Posterior vena cava (tissue), 2 donors: ENCODE measurements at places on chromosomes 5 and 9. TPM values are rescaled to one million over a fixed set of nuclear protein-coding genes. Genes with fewer than 3 reads are reported as not detected.

DNA sequence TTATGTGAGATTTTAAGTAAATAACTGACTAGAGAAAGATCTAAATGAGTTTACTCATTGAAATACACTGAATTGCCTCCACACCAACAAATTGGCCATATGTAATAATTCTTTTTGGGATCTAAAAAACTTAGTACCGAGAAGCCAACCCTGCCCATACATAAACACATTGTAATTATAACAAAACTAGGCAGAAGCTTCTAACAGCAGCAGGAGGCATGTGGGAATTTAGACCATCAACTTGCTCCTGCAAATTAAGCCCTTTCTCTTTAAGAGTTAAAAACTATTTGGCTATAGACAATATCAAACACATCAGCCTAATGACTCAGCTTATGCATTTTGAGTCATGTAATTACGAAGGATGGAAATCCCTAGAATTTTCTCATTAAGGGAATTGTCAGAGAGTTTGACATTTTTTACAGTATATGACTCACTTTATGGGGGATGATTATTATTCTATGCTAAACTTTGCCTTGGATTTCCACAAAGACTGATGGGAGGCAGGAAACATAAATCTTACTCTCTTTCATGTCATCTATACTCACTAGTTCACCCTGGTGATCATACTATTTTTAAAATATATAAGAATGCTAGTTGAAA lies 1.0 kb downstream of the IL7R start:
- no peak for DNase-seq

- DNase-seq = no peak
Measured at GRCh38 chr5:7391215-7391614, 4.7 kb upstream of the ADCY2 start.

DNA sequence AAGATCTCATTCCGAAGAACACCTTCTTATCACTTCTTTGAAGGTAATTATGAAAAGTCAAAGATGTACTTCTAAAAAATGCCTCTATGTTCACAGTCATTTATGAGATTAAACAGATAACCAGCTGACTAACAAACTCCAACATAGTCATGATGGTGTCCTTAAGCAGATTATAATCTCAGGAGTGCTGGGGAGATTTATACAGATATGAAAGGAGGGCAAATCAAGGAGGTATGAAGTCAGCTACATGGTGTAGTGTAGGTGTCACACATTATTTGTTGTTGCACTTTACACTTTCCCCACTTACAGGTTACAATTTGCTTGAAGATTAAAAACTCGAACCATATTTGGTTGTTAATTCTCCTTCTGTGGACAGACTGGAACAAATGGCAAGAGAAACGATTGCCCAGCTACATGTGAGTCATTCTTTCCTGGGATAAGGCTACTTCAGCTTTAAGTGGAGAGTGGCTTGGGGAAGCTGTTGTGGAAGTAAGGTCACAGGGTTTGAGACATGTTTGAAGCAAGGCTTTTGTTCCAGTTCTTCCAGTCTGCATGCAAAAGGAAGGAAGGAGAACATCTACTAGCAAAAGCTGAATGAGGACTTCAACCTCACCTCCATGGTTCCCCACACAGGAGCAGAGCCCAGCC lies 320.1 kb downstream of the ADGRV1 start:
- DNase-seq = no peak

DNA sequence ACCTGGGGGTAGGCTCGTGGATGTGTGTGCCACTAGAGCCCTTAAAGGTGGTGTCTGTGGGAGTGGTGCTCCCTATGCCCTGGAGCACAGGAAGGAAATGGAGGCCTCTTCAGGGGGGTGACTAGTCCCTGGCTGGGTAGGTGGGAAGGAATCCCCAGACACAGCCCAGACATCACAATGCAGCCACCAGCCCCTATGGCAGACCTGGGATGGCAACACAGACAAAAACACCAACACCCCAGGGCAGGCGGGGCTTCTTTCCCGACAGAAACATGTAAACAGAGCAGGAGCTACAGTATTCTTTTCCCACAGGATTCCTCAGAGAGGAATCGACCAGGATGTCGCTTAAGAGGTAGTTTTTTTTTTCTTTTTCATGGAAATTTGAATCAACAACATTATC lies 10.4 kb upstream of the NR5A1 start:
- DNase-seq = peak; percentile 43

The GFI1B gene
- not detected for total RNA-seq

The RNF224 gene
- total RNA-seq = not detected

GRCh38 chr5:76292620-76293322 lies 110.3 kb upstream of the IQGAP2 start:
- DNase-seq = no peak

DNA sequence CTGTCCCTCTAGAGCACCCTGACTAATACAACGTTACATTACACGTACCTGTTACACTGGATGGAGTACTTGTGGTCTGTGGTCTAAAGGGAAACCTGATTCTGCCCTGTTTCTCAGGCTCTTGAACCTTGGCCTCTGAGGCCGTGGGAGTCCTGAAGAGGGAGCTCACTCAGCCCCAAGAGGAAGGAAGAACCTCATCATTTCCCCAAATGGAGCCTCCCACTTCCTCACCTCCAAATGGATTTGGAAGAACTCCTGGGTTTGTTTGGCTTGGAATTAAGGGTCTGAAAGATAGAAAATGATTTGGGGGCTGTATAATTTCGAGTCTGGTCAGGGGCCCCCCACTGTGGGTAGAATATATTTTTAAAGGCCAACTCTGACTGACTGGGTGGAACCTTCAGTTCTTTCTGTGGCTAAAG lies 200.2 kb downstream of the SEMA6A start:
- DNase-seq = no peak

The CHSY3 gene
- 4.9 TPM for total RNA-seq

GRCh38 chr9:98634685-98635336 lies 73.9 kb downstream of the GABBR2 start:
- no peak for DNase-seq

DNA sequence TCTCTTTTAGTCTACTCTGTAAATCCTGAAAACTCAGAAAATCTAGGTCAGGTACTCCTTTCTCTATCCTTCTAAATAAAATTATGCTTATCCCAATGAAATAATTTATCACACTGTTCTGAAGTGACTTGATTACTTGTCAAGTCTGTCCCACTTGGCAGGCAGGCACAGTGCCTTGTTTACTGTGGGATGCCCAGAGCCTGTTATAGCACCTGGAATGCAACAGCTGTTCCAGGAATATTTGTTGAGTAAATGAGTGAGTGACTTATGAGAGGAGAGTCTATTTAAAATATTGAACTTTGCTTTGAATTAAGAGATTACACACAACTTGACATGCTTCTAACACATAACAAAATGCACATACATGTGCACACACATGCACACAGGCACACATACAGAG lies 130.0 kb downstream of the MPDZ start:
- no peak for DNase-seq

DNA sequence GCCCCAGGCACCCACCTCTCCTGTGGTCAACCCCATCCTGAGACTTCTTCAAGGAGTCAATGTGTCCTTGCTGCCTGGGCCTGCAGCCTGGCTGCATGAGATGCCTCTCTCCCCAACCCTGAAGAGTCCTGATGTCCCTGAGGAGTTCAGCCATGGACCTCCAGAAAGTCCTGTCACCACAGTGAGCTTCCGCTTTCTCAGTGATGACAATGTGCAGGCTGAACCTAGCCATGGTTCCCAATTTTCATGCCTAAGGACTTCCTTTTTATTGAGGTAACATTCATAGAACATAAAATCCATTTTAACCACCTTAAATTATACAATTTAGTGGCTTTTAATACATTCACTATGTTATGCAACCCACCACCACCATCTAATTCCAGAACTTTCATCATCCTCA lies 29.1 kb downstream of the DAP start:
- no peak for DNase-seq

The NR2F1 gene
- 31.5 TPM for total RNA-seq

The PCBD2 gene
- 8.8 TPM for total RNA-seq

DNA sequence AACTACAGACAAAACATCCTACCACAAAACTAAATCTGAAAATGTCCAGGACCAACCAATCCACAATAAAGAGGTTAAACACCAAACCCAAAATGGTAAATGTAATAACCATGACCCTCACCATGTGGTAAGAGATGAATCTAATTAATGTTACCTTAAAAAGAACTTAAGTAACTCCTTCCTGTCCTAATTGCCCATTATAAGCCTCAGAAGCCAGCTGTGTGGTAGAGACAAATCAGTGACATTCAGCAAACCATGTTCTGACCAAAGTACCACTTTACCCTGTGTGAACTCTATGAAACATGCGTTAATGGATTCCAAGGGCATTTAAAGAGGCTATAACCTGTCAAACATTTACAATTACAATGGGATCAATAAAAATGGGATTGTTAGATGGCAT lies 25.0 kb downstream of the LPAR1 start:
- DNase-seq = no peak

DNA sequence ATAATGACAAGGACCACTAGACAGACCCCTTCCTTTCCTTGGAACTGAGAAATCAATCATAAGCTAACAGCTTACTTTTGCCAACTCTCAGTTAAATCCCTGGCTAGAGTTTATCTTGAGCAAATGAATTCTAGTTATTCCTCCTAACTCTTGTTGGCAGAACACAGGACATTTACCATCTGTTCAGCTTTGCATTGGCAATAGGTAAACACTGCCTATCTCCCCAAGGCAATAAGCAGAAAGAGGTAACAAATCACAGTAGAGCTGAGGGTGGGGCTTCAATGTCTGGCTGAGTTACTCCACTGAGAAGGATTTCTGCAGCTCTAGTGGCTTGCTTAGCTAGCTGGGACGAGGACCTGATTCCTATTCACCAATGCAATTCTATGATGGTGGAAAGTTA lies 503.3 kb upstream of the GRIA1 start:
- no peak for DNase-seq

DNA sequence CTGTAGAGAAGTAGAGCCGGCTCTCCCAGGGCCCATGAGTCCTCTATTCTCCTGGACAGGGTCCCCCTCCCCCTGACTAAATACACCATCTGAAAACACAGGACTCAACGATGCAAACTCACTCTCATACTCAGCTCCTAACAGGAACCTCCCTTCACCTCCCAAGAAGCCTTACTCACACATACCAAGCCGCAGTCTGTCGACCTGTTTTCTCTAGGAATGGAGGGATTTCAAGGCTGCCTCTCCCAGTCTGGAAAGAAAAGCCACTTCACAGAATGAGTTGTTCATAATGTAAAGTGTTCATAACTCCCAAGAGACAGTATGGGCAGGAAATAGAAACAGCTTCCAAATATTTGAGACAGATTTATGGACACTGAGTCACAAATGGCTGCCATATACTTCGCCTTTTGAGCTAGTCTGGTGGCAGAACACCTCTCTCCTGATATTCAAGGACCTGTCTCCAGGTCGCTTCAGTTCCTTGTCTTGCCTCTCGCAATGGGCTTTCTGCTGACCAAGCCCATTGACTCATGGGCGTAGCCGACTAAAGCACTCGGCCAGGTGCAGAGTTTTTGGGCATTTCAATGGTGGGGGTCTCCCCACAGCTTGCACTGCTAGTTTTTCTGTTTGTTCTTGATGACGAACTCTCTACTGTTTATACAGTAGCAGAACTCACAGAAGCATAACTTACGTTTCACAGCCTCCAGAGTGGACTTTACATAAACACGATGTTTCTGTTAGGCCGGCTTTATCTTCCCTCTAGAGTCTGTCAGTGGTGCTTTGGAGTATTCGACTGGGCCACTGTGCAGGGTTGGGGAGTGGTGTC lies 25.0 kb upstream of the IL17B start:
- DNase-seq = peak; percentile 3

The TBCA gene
- total RNA-seq = 133 TPM

DNA sequence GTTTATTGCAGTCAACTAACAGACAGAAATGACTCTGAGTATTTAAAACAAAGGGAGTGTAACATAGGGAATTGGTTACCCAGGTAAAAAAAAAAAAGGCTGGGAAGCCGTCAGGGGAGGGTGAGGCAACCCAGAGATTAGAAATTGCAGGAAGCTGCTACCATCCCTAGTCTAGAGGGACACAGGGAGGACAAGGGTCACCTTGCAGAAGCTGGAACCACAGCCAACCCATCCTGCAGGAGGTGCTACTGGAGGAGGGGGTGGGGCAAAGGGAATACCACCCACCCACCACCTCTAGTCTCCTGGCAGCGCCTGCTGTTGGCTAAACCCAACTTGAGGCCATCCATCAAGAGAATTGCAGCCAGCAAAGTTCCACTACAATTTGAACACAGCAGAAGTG lies 6.5 kb downstream of the CAST start:
- DNase-seq = no peak

The S1PR3 gene
- 90.5 TPM for total RNA-seq

DNA sequence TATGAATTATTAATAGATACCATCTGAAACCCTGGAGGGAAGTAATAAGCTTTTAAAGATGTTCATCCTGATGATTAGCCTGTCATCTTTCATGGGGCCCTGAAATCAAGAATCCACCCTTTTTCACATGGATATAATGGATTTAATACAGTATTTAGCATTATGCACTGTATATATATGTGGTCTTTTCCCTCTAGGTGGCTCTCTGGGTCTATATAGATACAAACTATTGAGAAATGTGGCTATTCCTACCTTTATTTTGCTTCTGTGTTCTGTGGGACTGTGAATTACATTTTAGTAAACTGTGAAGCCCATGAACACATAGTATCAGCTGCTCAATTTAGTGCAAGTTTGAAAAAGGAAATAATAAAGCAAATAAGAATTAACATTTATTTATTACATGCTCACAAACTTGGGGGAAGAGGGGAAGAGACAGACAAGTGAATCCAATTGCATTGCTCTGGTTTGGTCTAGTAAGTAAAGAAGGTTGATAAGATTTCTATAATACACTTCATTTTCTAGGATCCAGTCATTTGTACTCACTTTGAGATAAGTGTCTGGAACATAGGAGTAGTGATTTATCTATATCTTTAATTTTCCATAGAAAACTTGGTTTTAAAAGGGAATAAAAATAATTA lies 112.2 kb downstream of the SCAMP1 start:
- no peak for DNase-seq

DNA sequence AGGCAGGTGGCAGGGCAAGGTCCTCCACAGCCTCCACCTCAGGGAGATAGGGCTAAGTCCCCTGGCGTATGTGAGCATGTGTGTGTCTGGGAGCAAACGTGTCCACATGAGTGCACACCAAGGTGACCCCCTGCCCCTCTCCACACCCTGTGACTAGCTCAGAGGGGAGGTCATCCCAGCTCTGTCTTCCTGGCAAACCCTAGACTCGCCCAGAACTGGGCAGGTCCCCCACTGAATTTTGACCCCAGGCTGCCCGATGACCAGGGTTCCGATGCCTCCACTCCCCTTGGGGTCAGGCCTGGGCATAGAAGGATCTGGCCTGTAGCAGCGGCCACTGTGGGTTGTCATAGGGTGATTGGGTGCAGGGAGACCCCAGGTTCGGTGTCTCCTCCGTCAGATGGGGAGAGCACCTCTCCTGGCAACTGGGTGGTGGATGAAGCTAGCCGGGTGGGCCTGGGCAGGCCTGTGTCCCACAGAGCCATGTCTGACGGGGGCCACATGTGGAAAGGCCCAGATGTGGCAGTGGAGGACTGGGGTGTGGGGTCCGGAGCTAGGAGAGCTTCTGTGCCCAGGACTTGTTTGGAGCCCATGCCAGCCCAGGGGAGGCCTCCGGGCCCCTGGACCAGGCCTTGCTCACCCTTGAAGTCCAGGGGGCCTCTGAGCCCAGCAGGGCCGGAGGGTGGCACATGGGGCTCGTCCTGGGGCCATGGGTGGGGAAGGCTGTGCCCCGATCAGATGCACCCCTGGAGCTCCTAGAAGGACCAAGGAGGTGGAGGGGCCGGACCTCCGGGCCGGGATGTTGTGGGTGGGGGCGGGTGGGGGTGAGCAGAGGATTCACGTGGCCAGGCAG lies 6.2 kb downstream of the DIPK1B start:
- peak; percentile 73 for DNase-seq

- no peak for DNase-seq
Measured at GRCh38 chr5:6342689-6343315, 35.5 kb downstream of the MED10 start.
